ENCODE measurements at places on chromosomes 3 and 15.

- DNase-seq: no peak
Observed at GRCh38 chr15:97036301-97036700, 705.8 kb downstream of the NR2F2 start.

- DNase-seq: no peak
Observed at GRCh38 chr3:181687190-181687589, 24.5 kb upstream of the SOX2 start.

GRCh38 chr3:177294221-177294620 lies 96.9 kb upstream of the TBL1XR1 start:
- no peak for DNase-seq

DNA sequence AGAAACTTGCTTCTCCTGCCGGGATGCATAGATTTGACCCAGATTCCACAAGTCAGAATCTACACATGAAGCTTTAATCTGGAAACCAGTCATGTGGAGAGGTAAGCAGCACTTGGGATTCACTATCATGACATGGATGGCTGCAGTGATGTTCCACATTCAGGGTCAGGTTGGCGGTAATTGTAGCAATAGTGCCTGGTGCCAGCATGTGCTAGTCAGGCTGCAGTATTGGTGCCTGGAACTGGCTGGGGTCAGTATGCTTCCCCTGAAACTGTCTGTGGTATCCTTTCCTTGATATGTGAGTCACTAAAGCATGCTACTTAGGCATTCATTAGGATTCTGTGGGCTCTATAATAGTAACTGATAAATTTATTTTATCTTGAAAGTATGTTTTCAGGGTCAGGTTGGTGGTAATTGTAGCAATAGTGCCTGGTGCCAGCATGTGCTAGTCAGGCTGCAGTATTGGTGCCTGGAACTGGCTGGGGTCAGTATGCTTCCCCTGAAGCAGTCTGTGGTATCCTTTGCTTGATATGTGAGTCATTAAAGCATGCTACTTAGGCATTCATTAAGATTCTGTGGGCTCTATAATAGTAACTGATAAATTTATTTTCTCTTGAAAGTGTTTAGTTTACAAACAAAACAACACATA lies 1439.2 kb downstream of the ZPLD1 start:
- no peak for DNase-seq

DNA sequence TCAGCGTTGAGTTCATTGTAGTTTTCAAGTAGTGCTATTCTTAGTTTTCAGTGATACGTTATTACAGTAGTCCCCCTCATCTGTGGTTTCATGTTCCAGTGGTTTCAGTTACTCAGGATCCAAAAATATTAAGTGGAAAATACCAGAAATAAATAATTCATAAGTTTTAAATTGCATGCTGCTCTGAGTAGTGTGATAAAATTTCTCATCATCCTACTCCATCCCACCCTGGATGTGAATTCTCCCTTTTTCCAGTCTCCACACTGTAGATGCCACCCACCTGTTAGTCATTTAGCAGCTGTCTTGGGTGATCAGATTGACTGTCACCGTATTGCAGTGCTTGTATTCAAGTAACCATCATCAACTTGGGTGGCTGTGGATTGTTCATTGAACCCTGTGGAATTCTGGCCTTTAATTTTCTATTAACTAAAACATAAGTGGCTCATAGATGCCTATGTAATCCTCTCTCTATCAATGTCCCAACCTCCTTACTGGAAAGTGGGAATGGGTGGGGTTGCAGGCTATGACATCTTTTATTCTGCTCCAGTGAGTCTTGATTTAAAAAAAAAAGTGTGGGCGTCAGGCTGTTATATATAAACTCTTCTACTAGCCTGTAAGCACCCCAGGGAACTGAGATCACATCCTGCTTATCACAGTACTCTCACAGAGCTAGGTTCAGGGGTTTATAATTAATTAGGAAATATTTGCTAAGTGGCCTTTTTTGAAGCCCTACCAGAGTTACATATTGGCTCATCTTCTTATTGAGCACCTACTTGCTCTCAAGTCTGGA lies 97.5 kb downstream of the CFAP20DC start:
- DNase-seq: no peak

GRCh38 chr3:128697341-128697740 lies 28.6 kb upstream of the RAB7A start:
- DNase-seq: no peak

DNA sequence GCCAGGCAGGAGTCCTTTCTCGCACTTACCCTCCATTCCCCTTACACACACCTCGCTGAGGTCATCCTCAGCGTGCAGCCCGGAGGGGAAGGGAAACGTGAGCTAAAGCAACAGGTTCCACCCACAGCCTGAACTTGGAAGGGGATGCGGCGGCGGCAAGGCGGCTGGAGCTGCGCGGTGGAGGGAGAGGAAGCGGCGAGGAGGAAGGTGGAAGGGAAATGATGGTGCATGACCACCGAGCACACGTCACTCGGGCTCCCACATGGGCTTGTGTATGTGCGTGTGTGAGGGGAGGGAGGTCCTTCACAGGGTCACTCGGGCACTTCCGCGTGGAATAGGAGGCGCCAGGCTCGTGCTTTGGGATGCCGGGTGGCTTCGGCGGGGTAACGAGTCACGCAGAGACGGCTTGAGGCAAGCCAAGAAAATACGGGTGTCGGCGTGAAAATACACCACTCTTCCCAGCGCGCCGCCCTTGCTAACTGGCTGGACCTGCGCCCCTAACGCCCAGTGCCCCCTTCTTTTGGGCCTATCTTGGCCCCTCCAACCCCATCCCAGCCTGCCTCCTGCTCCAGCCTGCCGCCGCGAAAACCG lies 225.5 kb upstream of the IL12A start:
- DNase-seq: peak; percentile 11

DNA sequence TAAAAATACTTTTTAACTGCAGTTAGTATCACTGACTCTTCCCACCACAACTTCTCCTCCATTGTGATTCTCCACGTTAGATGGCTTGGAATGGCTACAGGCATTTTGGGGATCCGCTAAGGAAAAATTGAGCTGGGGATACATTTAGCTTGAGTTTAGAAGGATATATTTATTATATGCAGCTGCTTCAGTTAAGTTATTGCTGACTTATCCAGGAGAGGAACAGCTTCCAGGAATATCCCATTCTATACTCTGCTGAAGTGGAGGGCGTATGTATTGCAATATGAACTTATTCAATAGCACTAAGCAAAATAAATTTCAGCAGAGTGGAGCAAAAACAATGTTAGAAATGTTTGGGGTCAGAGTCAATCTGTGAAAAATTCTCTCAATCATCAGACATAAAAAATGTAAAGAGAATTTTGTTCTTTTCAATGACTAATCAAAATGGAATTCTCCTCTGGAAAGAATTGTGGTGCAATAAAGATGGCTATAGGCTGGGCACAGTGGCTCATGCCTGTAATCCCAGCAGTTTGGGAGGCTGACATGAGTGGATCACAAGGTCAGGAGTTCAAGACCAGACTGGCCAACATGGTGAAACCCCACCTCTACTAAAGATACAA lies 84.7 kb downstream of the NCEH1 start:
- no peak for DNase-seq

DNA sequence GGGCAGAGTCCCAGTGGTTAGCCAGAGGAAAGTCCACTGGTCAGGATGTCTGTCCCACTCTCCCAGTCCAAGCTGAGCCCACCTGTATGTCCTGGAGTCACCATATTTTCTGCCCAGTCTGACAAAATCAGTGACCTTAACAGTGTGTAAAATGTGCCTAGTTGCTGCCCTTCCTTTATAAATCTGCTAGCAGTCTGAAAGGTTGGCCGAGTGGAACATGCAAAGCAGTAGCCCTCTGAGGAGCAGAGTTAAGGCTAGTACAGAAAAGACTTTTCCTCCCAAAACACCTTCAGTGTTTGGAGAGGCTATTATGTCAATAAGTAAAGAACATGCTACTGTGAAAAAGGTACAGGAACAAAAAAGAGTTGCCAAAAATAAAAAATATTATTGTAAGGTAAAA lies 15.3 kb downstream of the TTC21A start:
- no peak for DNase-seq

GRCh38 chr3:43341788-43342187 lies 55.4 kb downstream of the SNRK start:
- DNase-seq: no peak

DNA sequence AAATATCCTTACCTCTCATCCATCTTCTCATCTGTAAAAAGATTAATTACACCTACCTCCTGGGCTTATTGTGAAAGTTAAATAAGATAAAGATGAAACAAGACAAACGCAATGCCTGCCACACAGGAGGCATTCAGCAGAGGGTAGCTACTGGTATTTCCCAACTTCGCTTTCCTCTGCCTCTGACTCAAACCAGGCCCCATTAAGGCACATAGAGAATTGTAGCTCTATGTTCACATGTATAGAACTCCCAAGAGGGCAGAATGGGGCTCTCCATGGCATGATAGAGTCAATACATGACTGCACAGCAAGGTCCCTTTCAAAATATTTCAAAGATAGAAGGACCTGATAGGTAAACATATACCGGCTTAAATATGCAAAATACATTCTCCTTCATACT lies 1.4 kb downstream of the LYSMD2 start:
- DNase-seq: no peak

- DNase-seq: no peak
Observed at GRCh38 chr15:62928242-62928999, 114.1 kb upstream of the TPM1 start.

- no peak for DNase-seq
Observed at GRCh38 chr15:68583321-68583720, 4.5 kb downstream of the CORO2B start.

GRCh38 chr3:42515391-42515916 lies 13.0 kb downstream of the VIPR1 start:
- no peak for DNase-seq

GRCh38 chr3:29914861-29915524 lies 634.1 kb downstream of the RBMS3 start:
- no peak for DNase-seq

- no peak for DNase-seq
Observed at GRCh38 chr15:101558221-101558941, 68.9 kb upstream of the PCSK6 start.

GRCh38 chr3:32097768-32098167 lies 8.7 kb upstream of the GPD1L start:
- no peak for DNase-seq

DNA sequence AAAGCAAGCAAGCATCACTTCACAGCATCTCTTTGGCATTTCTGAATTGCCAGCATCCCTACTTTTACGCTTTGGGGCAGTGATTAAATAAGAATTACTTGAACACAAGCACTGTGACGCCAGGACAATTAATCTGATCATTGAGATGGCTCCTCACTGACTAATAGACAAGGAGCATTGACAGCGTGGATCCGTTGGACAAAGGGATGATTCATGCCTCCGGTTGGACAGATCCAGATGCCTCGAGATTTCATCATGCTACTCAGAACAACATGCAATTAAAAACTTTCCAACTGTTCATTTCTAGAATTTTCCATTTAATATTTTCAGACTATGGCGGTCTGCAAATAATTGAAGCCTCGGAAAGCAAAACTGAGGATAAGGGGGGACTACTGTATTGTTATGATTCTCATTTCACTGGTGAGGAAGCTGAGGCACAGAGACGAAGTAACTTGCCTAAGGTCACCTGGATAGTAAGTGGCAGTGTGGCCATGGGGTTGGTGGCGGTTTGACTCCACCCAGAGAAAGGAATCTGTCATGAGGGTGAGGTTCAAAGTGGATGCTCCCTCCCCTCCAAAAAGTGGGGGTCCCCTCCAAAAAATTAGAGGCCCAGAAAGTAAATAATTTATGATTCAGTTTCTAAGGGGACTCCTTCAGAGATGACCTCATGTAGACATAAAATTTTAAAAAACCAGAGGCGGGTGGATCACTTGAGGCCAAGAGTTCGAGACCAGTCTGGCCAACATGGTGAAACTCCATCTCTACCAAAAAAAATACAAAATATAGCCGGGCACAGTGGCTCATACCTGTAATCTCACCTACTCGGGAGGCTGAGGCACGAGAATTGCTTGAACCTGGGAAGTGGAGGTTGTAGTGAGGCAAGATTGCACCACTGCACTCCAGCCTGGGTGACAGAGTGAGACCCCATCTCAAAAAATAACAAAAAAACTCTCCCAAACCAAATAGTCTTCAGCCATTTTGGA lies 12.3 kb upstream of the PGPEP1L start:
- no peak for DNase-seq

GRCh38 chr3:97815149-97815917 lies 6.5 kb upstream of the CRYBG3 start:
- DNase-seq: no peak

DNA sequence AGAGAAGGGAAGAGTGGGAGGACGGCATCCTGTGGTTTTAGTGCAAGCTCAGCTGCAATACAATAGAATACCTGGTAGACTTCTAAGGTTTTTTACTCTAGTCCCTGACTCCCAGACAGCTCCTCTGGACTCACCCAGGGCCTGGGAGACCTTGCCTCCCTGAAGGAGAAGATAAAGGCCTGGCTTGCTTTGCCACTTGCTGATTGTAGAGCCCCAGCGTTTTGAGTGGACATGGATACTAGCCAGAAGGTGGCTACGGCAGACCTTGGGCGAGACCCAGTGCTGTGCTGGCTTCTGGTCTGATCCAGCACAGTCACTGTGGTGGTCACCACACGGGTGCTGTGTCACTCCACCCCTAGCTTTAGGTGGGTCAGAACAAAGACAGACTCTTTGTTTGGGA lies 72.2 kb upstream of the TTC14 start:
- DNase-seq: no peak

- DNase-seq: no peak
Observed at GRCh38 chr3:61518590-61518989, 42.8 kb upstream of the PTPRG start.

DNA sequence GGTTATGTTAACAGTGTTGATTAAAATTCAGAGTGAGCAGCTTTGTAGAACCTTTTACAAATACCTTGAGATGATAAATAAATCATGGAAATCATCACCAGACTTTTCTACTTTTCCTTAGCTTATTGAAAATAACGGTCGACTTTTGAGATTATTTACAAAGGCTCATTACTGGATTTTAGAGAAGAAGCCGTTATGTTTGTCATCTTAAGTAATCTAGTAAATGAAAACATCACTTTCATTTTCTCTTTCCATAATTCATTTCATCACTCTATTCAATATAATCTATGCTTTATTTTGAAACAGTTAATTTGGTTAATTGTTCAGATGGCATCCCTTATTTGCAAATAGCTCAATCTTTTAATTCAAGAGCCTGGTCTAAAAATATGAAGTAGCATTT lies 3.6 kb downstream of the PLCL2 start:
- no peak for DNase-seq
